ENCODE measurements at places on chromosomes 11 and 22.

DNA sequence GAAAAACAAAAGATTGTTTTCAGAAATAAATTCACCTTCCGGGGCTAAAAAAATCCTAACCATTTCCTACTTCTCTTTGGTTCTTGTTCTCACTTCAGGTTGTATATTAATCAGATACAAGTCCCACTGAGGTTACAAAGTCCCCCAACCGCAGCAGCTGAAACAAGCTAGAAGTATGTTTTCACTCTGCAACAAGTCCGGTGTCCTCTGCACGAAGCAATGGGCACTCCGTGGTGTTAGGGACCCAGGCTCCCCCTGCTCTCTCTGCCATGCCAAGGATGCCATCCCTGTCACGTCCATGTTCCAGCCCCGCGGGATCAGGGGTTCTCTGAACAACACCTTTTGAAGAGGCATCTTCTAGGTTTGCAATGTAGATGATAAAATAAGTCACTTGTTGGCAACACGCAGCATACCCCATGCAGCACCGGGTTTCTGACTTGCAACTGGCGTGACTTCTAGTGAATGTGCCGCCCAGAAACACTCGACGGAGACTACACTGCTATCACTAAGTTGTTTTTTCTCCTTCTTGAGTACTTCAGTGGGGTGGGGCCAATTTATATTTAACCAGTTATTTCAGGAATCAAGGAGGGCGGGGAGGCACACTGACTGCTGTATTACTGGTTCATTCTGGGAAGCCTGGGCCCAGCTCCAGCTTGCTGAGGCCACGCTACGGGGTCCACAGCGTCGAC lies 25.4 kb upstream of the GSTP1 start:
- DNase-seq, result no peak

- no peak for DNase-seq
Observed at GRCh38 chr11:8089791-8090510, 8.9 kb downstream of the TUB start.

GRCh38 chr11:129314371-129314770 lies 61.3 kb upstream of the BARX2 start:
- no peak for DNase-seq

- no peak for DNase-seq
Observed at GRCh38 chr22:36811094-36811800, 5.6 kb downstream of the PVALB start.

DNA sequence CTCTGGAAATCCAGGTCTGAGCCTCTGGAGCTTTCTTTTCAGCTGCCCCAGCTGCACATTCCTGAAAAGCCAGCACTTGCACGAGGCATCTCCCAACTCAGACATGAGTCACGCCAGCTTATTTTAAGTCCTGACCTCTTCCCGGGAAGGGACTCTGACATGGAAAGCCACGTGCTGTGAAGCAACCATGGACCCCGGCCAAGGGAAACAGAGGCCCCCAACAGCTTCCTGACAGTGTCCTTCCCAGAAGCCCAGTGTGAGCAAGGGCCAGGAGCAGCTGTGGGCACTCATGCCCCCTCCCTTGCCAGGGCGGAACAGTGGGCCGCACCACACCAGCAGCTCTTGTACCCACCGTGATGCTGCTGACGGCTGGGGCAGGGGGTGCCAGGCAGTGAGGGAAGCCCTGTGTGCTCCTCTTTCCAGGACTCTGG lies 118.8 kb upstream of the CADM1 start:
- no peak for DNase-seq

DNA sequence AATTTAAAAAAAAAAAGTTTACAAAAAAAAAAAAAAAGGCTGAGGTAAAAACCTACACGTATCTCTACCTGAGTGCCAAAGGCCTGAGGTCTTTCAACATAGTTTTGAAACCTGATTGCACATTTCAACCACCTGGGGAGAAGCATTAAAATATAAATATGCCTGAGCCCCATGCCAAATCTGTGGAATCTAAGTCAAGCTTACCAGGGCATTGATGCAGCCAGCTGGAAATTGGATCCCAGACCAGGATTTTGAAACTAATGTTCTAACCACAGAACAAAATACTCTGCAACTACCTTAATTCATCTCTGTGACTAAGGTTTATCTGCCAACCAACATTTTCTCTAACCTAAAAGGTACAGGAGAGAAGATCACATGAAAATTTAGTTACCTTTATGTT lies 38.8 kb upstream of the CHRNA10 start:
- DNase-seq, result no peak

- no peak for DNase-seq
Observed at GRCh38 chr11:104130161-104130560, 33.8 kb downstream of the PDGFD start.

DNA sequence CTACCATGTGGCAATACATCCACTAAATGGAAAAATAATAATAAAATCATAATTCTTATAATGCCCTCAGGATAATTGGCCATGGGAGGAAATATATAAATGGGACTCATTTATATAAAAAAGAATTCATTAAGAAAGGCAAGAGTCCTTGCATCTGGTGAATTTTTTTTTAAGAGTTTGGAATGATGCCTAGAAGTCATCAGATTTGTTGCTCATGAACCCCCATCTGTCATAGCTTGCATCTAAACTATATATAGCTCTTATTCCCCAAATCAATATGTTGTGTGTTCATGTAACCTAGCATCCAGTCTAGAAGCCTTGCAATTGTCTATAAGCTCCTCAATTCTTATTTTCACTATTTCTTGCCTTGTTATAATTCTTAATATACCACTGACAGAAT lies 75.9 kb downstream of the CADM1 start:
- DNase-seq, result no peak

GRCh38 chr11:18322818-18323570 lies 627 bp downstream of the GTF2H1 start:
- no peak for DNase-seq

- no peak for DNase-seq
Observed at GRCh38 chr11:62105667-62106191, 18.1 kb upstream of the INCENP start.

- no peak for DNase-seq
Observed at GRCh38 chr11:5524756-5525155, 8.3 kb upstream of the UBQLNL start.

- no peak for DNase-seq
Observed at GRCh38 chr11:97909614-97910399, 1110.9 kb upstream of the CNTN5 start.

DNA sequence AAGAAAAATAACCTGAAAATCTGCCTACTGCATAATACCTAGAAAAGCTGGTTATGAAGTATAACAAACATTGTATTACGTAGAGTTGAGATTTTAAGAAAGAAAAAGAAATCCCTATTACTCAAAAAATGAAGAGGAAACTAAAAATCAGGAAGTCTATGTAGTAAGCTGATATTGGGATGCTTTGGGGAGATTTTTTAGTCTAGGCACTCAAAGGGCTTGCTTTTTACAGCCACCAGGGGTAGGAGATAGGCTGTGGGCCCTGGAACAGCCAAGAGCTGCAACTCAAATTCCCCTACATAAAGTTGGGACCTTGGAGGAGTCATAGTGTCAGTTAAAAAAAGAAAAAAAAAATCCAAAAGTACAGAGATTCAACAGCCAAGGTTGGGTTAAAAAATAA lies 90.4 kb downstream of the RELT start:
- no peak for DNase-seq

DNA sequence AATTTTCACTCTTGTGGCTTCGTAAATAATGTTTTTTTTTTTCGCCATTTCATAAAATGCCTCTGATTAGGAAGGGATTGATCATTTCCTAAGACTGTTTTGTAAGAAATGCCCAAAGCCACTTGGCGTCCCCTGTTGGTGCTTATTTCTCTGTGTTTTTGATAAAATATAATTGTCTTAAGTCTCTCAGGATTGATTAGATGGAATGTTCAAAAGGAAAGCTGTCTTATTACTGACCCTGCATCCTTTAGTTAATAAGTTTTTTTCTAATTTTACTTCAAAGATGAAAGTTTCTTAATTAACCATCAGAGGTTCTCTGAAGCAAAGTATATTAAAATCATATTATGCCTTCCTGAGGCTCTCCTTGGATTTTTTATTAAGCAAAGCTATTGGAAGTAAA lies 624.3 kb upstream of the TENM4 start:
- DNase-seq, result no peak

DNA sequence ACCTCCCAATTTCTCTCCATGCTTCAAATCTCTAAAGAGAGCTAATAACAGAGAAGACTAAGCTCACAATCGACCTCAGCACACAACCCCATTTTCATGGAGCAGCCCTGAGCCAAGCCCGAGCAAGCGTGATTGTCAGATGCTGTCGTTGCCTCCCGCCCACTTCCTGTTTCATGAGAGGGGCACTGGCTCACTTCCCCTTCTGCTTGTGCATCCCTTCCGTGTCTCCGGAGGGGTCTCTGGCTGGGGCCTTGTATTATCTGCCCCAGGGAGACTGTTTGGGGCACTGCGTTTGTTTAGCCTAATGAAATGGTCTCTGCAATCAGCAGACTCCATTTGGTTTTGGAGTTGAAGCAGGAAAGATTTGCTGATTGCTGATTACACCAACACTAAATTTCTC lies 181.3 kb upstream of the SEZ6L start:
- no peak for DNase-seq

DNA sequence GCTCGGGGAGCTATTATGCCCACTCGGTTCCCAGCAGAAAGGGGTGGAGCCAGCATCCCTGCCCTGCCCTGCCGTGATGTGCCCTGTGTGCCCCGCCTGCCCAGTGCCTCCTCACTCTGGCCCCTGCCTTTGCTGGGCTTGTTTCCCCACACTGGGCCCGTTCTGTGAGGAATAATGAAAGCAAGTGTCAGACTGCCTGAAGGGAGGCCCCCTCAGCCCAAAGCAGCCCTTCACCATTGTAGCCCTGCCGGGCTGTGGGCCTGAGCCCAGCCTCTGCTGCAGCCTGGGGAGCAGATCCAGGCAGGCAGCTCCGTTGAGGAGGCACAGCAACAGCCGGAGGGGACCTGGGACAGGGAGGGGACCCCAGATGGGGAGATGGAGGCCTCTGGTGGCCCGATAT lies 20.2 kb upstream of the NEFH start:
- no peak for DNase-seq

- no peak for DNase-seq
Observed at GRCh38 chr11:67983951-67984350, 19.9 kb downstream of the UNC93B1 start.

GRCh38 chr22:20282901-20283673 lies 15.0 kb upstream of the RTN4R start:
- no peak for DNase-seq

DNA sequence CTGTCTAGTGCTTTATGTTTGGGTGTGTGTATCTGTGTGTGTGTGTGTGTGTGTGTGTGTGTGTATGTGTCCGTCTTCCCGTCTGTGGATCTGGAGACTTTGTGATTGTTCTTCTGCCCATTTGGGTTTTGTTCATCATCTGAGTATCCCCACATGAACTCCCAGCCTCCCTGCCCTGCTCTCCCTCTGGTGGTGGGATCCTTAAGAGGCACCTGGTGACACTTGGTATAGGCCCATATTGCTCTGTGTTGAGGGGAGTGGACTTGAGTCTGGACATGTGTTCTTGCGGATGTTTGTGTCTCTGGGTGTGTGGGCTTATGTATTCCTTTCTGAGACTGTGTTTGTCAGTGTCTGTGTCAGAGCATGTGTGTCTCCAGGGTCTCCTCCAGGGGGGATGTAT lies 15.3 kb downstream of the RCOR2 start:
- no peak for DNase-seq

DNA sequence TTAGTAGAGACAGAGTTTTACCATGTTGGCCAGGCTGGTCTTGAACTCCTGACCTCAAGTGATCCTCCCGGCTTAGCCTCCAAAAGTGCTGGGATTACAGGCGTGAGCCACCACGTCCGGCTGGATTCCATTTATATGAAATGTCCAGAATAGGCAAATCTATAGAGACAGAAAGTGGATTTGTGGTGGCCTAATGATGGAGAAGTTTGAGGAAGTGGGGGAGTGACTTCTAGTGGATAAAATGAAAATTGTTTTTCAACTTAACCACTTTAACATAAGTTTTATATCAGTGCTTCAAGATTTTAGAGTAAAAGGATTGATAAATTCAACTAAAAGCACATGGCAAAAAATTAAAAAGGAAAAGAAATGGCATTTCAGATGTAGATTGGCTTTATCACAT lies 66.2 kb downstream of the HIPK3 start:
- no peak for DNase-seq

GRCh38 chr11:117205211-117205818 lies 6.1 kb downstream of the TAGLN start:
- no peak for DNase-seq

- DNase-seq, result no peak
Observed at GRCh38 chr11:57598831-57599155, 1.3 kb downstream of the SERPING1 start.

DNA sequence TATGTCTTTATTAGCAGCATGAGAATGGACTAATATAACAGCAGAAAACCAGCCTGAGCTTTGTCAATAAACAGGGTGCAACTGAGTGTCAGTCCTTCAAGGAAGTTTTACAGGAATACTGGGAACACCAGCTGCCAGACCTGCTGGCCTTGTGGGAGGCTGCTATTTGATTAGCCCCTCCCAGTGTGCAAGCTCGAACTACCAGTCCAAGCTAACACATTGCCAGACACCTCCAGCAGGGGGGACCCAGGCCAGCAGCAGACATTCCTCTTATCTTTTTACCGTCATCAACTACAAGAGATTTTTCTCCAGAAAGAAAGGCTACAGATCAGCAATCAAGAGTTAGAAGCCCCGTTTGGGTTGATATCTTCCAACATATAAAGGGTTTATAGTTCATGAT lies 942.8 kb upstream of the TENM4 start:
- DNase-seq, result no peak

DNA sequence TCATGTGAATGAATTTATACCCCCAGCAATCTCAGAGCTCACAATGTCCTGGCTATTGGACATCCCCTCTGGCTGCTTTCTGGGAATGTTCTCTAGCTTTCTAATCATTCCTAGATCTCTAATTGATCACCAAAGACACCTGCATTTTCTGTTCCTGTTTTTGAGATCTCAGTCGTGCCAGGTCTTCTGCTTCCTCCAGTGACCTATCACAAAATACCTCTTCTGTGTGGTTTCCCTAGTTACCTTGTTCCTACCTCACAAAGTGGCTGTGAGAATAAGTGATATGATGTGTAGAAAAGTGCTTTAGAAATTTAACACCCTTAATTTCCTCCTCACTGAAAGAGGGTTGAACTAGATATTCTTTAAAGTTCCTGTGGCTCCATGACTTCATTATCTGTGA lies 92.2 kb downstream of the LUZP2 start:
- no peak for DNase-seq

DNA sequence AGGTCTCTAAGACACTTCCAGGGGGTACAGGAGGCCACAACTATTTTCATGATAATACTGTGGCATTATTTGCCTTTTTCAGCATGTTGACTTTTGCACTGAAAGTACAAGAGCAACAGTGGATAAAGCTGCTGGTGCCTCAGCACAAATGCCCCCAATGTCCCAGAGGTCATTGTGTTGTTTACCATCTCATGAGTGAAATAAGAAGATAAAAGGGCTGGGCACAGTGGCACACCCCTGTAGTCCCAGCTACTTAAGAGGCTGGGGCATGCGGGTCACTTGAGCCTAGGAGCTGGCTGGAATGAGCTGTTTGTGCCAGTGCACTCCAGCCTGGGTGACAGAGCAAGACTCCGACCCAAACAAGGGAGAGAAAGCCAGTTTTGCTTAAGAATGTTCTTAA lies 72.6 kb upstream of the RAB1B start:
- no peak for DNase-seq

- DNase-seq, result no peak
Observed at GRCh38 chr11:12724301-12725054, 50.3 kb downstream of the TEAD1 start.

- no peak for DNase-seq
Observed at GRCh38 chr11:117020287-117020686, 77.9 kb downstream of the SIK3 start.

- no peak for DNase-seq
Observed at GRCh38 chr22:38148245-38148644, 33.4 kb downstream of the PLA2G6 start.
